ENCODE measurements at places on chromosomes 3 and 15.

DNA sequence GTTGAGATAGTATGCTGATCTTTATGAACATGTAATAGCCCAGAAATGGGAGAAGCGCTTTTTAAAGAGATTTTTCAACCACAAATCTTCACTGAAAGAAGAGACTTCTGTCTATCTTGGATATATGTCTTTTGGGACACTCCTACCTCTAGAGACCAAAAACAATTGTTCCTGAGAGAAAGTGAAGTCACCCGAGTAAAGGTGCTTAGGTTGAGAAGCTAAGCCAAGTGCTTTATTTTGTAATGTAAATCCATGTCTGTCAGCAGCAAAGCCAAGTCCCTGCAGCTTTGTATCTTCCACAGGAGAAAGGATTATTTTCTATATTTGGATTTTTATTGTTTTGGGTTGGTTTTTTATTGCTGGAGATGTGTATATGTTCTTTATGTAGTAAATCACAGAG, 32.1 kb upstream of the B3GALNT1 start:
- no peak for DNase-seq

GRCh38 chr3:142105991-142106390, 43.4 kb downstream of the TFDP2 start:
- DNase-seq: no peak

- DNase-seq: no peak
Measured at GRCh38 chr3:5231487-5231886, 44.0 kb downstream of the EDEM1 start.

- no peak for DNase-seq
Measured at GRCh38 chr3:189267981-189268613, 96.3 kb downstream of the TPRG1 start.

Measured in stimulated activated CD8-positive, alpha-beta memory T cell treated with anti-CD3 and anti-CD28 coated beads, Interleukin-7, amount 100 ng/mL, for 1 hour (primary cell).